ENCODE measurements at places on chromosomes 6 and 20.

DNA sequence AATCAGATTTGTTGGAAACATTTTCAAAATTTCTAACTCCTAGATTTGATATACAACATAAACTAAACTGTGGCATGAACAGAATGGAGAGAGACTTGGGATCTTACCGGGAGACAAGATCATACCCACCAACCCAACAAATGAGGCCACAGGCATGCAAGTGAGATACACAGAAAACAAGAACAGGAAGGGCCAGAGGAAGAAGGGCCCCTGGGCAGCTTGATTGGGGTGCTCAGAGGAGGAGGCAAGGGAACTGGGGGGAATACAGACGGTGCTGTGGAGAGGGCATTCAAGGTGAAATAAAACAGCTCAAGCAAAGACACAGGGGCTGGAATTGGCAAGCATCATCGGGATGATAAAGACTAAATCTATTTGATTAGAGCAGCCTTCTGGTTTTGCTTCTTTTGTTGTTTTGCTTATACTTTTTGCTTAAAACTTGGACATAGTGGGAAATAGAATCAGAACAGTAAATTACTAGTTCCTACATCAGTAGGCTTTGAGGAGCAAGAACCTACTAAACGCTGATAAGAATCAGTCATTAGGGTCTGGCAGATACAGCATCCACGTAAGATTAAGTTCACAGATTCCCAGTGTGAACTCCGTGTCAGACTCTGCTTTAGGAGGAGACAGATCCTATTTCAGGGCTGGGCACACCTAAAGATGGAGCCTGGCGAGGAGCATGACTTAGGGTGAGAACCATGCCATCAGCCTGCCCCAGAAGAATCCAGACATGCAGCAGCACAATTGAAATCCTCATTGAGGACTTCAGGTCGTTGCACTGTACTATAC, 3.5 kb upstream of the RAMACL start:
- no peaks in the 10 kb centered on the region for H3K27me3 ChIP-seq
- peaks cover 12% of the 10 kb centered on the region for H3K4me1 ChIP-seq
- no peaks in the 10 kb centered on the region for H3K36me3 ChIP-seq
- H3K4me3 ChIP-seq: no peak overlapping the region
- no peak for DNase-seq
- no peak overlapping the region for H3K27ac ChIP-seq

- no peak overlapping the region for H3K27ac ChIP-seq
- H3K4me1 ChIP-seq: peaks cover 17% of the 10 kb centered on the region
- no peaks in the 10 kb centered on the region for H3K27me3 ChIP-seq
- DNase-seq: no peak
Observed at GRCh38 chr6:125913145-125913544, 43.4 kb upstream of the HINT3 start.

- H3K36me3 ChIP-seq: peaks cover 47% of the 10 kb centered on the region
- H3K4me1 ChIP-seq: peaks cover 10% of the 10 kb centered on the region
- H3K4me3 ChIP-seq: no peak overlapping the region
- H3K27me3 ChIP-seq: no peaks in the 10 kb centered on the region
- H3K27ac ChIP-seq: no peak overlapping the region
- DNase-seq: no peak
Observed at GRCh38 chr20:13791540-13792459, 7.0 kb downstream of the NDUFAF5 start.

DNA sequence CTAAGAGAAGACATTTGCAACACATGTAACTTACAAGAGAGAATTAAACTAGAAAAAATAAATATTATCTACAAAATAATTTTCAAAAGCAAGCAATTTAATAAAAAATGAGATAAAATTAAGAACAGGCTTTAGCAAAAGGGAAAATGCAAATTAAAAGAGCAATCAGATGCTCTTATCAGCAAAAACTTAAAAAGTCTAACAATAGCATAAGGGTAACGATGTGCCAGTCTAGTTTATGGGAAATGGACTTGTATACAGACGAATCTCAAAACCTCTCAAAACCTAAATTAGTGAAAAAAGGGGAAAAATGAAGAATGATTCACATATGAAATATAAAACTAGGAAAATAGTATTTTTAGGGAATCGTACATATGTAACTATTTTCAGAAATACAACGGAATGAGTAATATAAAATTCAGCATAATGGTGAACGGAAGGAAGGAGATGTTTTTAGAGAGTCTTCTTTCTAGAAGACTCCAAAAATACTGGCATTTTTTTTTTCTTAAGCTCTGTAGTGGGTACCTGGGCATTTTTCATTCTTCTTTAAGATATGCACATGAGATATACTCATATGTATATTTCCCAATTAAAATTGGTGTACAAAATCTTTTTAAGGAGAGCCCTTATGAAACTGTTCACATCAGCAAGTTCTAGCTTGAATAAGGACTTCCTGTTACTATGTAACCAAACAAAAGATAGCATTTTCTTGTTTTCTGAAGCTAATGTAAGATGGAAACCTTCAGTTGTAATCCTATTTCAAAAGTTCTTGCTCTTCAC, 927 bp upstream of the MANEA start:
- peak overlapping the region; percentile 100 for H3K27ac ChIP-seq
- no peaks in the 10 kb centered on the region for H3K27me3 ChIP-seq
- peaks cover 54% of the 10 kb centered on the region for H3K4me1 ChIP-seq
- no peak for DNase-seq
- peaks cover 24% of the 10 kb centered on the region for H3K36me3 ChIP-seq
- peak overlapping the region; percentile 89 for H3K4me3 ChIP-seq

- H3K4me3 ChIP-seq: peak overlapping the region; percentile 100
- peaks cover 25% of the 10 kb centered on the region for H3K36me3 ChIP-seq
- peak; percentile 43 for DNase-seq
- H3K27ac ChIP-seq: peak overlapping the region; percentile 100
- no peaks in the 10 kb centered on the region for H3K27me3 ChIP-seq
Observed at GRCh38 chr6:42745083-42745639, 742 bp downstream of the TBCC start.

DNA sequence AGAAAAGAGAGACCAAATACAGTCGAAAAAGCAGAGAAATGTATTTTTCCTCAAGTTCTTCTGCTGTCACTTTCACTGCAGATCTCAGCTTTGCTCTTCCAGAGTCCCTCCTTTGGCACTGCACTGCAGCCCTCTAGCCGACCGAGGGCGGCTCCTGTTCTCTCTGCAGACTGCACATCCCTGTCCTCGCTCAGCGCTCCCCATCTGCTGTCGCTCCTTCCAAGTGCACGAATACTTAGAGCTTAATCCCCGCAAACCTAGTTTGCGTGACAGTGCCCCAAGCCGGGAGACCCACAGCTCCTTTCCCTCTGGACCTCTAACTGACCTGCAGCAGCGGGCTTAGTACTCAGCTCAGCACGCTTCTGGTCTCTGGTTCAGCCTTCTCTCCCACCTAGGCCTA, 15.2 kb downstream of the RPP21 start:
- peaks cover 82% of the 10 kb centered on the region for H3K27me3 ChIP-seq
- H3K4me1 ChIP-seq: peaks cover 9% of the 10 kb centered on the region
- no peak for DNase-seq

GRCh38 chr6:169144356-169144755, 109.3 kb downstream of the THBS2 start:
- DNase-seq: no peak
- no peaks in the 10 kb centered on the region for H3K27me3 ChIP-seq
- no peaks in the 10 kb centered on the region for H3K36me3 ChIP-seq
- no peak overlapping the region for H3K4me3 ChIP-seq

Data from activated CD4-positive, alpha-beta T cell treated with anti-CD3 and anti-CD28 coated beads, Interleukin-2, amount 10 ng/mL, durations not matched to agents 7 days and 5 days (primary cell).